Osteocyte (in vitro differentiated cells): ENCODE measurements at places on chromosomes 7 and 10. TPM values are rescaled to one million over a fixed set of nuclear protein-coding genes. Genes with fewer than 3 reads are reported as not detected.

DNA sequence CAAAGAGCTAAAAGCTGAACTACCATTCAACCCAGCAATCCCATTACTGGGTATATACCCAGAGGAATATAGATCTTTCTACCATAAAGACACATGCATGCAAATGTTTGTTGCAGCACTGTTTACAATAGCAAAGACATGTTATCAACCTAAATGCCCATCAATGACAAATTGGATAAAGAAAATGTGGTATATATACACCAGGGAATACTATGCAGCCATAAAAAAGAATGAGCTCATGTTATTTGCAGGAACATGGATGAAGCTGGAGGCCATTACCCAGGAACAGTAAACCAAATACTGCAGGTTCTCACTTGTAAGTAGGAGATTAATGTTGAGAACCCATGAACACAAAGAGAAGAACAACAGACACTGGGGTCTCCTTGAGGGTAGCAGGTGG is 1295.1 kb downstream of the TYW1 start:
- no peaks in the 10 kb centered on the region for H3K27me3 ChIP-seq
- no peaks in the 10 kb centered on the region for H3K4me1 ChIP-seq
- no peak overlapping the region for H3K27ac ChIP-seq
- H3K4me3 ChIP-seq: no peak overlapping the region
- H3K36me3 ChIP-seq: no peaks in the 10 kb centered on the region

GRCh38 chr10:121436630-121437341 is 161.5 kb downstream of the FGFR2 start:
- DNase-seq: no peak
- H3K27ac ChIP-seq: no peak overlapping the region
- no peaks in the 10 kb centered on the region for H3K36me3 ChIP-seq
- H3K4me3 ChIP-seq: no peak overlapping the region
- H3K27me3 ChIP-seq: no peaks in the 10 kb centered on the region
- no peaks in the 10 kb centered on the region for H3K4me1 ChIP-seq

CALHM1 gene
- not detected in 2 replicates for total RNA-seq

ASAH2 gene
- total RNA-seq: 1.1 and 4.3 TPM in 2 replicates

- no peaks in the 10 kb centered on the region for H3K27me3 ChIP-seq
- peaks cover 26% of the 10 kb centered on the region for H3K4me1 ChIP-seq
- no peak for DNase-seq
Measured at GRCh38 chr7:972676-973309, 2.6 kb downstream of the COX19 start.

DNA sequence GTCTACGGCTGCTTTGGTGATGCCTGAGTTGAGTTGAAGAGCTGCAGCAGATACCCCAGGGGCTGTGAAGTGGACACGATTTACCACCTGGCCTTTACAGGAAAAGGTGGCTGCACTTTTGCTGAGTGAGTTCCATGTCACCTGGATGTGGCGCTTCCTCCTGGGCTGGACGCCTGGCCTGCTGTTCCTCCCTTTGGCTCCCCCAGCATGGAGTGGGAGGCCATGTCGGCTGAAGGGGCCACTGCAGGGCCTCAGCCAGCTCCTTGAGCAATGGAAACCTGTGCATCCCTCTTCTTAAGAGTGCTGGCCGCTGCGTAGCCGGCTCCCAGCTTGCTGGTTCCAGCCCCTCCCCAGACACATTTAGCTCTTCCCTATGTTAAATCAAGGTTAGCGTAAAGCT is 221.0 kb downstream of the GLRX3 start:
- H3K27me3 ChIP-seq: no peaks in the 10 kb centered on the region
- no peak overlapping the region for H3K4me3 ChIP-seq
- H3K27ac ChIP-seq: no peak overlapping the region
- H3K4me1 ChIP-seq: no peaks in the 10 kb centered on the region
- no peaks in the 10 kb centered on the region for H3K36me3 ChIP-seq

DNA sequence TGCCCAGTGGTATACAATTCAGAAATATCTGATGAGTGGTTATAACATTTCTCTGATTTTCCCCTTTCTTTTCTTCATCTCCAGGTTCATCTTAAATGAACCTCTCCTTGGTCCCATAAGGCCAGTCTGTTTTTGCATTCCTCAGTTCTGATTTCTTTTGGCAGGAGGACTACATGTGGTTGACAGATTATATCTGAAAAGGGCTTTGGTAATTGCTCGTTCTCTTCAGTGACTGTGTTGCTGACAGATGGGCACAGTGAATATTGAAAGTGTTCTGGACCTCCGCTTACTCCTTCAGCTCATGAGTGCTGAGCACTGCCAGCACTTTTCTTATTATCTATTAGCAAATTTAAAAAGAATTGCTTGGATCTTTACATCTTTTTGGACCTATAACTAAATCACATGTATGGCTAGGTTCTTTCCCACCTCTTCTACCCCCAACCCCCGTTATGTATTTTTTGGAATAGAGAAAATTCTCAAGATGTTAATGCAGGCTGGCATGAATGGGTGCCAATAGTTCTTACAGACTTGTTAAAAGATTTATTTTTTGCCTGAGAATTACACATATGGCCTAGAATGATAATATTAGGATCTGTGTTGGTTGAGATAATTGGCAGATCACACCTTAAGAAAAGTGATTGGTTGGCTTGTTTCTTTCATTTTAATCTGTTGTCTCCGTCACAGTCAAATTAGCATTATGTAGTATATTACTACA is 323.0 kb downstream of the EXOC4 start:
- DNase-seq: no peak
- no peaks in the 10 kb centered on the region for H3K36me3 ChIP-seq
- no peak overlapping the region for H3K4me3 ChIP-seq
- H3K27ac ChIP-seq: no peak overlapping the region
- peaks cover 28% of the 10 kb centered on the region for H3K4me1 ChIP-seq
- H3K27me3 ChIP-seq: no peaks in the 10 kb centered on the region

TMEM225B gene
- 1.1 and 1.6 TPM in 2 replicates for total RNA-seq

TMEM130 gene
- total RNA-seq: 1.5 and 1.7 TPM in 2 replicates

- H3K4me1 ChIP-seq: peaks cover 11% of the 10 kb centered on the region
- no peak overlapping the region for H3K27ac ChIP-seq
- no peaks in the 10 kb centered on the region for H3K27me3 ChIP-seq
- H3K4me3 ChIP-seq: no peak overlapping the region
- no peaks in the 10 kb centered on the region for H3K36me3 ChIP-seq
Measured at GRCh38 chr10:122293961-122294380, 22.9 kb downstream of the BTBD16 start.

GRCh38 chr7:151539088-151539671 is 19.5 kb upstream of the RHEB start:
- no peak for DNase-seq
- no peaks in the 10 kb centered on the region for H3K36me3 ChIP-seq
- peaks cover 8% of the 10 kb centered on the region for H3K27me3 ChIP-seq
- H3K4me3 ChIP-seq: no peak overlapping the region

NPC1L1 gene
- not detected in 2 replicates for total RNA-seq

GRCh38 chr7:77759294-77759889 is 38.8 kb downstream of the TMEM60 start:
- peaks cover 2% of the 10 kb centered on the region for H3K36me3 ChIP-seq
- no peak overlapping the region for H3K27ac ChIP-seq
- peaks cover 9% of the 10 kb centered on the region for H3K4me1 ChIP-seq

DNA sequence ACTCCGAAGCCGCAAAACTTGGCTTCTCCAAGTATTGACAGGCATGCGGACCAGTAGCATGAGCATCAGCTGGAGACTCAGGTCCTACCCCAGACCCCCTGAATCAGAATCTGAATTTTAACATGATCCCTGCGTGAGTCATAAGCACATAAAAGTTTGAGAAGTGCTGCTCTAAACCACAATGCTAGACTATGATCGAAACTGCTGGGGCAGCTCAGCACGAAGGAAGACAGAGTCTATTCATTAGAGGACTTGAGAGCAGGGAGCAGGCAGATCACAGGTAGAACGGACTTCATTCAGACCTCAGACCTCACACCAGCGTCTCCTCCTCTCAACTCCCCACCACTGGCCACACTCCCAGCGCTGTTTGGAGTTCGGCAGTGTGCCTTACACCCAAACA is 16.9 kb downstream of the CAMK2G start:
- peaks cover 27% of the 10 kb centered on the region for H3K4me1 ChIP-seq
- peak overlapping the region; percentile 47 for H3K27ac ChIP-seq
- peaks cover 20% of the 10 kb centered on the region for H3K36me3 ChIP-seq
- H3K4me3 ChIP-seq: no peak overlapping the region
- no peak for DNase-seq

- no peaks in the 10 kb centered on the region for H3K27me3 ChIP-seq
- DNase-seq: no peak
- H3K4me3 ChIP-seq: no peak overlapping the region
- H3K4me1 ChIP-seq: peaks cover 8% of the 10 kb centered on the region
Measured at GRCh38 chr10:103838862-103839518, 16.4 kb downstream of the SH3PXD2A start.

SSC4D gene
- total RNA-seq: 0.31 and 0.89 TPM in 2 replicates

GRCh38 chr7:115015619-115016018 is 93.7 kb downstream of the MDFIC start:
- no peak overlapping the region for H3K27ac ChIP-seq
- H3K4me1 ChIP-seq: peaks cover 6% of the 10 kb centered on the region
- DNase-seq: no peak
- no peak overlapping the region for H3K4me3 ChIP-seq

DNA sequence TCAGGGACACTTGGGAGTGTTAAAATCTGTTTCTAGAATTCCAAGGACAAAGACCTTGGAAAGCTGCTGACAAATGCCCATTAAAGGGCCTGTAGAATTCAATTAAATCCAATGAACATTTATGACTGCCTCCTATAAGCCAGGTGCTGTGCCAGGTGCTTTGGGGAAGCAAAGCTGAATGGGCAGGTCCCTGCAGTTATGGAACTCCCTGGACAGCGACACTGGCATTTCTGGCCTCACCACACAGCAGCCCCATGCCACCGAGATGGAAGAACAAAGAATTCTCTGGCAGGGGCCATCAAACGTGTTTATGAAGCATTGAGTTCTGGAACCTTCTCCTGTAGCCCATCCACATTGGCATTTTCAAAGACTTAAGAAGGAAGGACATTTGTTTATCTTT is 45.6 kb upstream of the LOXL4 start:
- H3K36me3 ChIP-seq: no peaks in the 10 kb centered on the region
- no peaks in the 10 kb centered on the region for H3K27me3 ChIP-seq
- DNase-seq: no peak
- peaks cover 25% of the 10 kb centered on the region for H3K4me1 ChIP-seq

CYTH3 gene
- 63.9 and 66.6 TPM in 2 replicates for total RNA-seq

DNA sequence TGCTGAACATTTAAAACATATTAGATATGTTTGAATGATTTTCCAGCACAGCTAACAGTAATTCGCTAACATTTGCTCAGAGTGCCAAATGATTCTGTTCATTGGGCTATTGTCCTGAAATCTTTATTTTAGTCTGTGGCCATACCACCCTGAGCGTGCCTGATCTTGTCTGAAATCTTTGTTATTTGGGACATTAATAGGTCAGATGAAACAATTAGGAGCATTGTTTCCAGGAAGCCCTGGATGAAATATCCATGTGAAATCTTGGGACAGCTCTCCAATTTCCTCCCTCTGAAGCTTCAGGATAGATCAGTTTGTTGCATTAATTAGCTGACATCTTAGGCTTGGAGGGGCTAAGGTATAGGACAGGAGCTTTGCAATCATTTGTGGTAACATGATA is 512.0 kb downstream of the KIF20B start:
- H3K27me3 ChIP-seq: peaks cover 37% of the 10 kb centered on the region
- no peak overlapping the region for H3K27ac ChIP-seq
- H3K4me3 ChIP-seq: no peak overlapping the region
- no peaks in the 10 kb centered on the region for H3K36me3 ChIP-seq
- no peak for DNase-seq

DNA sequence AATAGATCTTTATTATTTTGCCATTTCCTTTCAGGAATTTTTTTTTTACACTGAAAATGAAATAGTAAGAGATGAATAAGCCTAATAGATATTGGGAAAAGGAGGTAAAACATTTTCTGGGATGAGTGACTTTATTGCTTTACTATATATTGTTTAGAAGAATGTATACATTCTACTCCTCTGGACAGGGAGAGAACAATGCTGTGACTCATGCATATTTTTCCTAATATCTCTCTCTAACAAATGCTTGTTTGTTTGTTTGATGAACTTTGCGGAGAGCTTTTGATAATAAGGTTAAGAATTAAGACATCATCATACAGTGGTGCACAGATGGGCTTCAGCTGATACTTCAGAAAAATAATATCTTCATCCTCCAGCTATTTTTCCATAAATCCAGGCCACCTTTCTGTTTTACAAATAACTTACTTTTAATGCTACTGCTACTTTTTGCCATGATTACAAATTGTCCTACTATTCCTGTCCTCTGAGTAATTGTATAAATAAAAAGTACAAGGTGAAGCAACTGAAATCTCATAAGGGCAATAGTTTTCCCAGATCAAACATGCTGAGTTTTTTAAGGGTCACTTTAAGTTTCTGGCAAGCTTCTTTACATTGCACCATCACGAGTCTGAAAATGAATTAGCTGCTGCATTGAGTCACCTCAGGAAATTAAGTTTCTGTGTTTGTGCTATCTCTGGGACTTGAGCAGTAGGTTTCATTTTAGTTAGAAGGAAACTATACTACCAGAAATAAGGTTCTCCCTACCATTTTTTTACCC is 207.3 kb upstream of the POT1 start:
- H3K36me3 ChIP-seq: no peaks in the 10 kb centered on the region
- H3K4me1 ChIP-seq: peaks cover 10% of the 10 kb centered on the region

DNA sequence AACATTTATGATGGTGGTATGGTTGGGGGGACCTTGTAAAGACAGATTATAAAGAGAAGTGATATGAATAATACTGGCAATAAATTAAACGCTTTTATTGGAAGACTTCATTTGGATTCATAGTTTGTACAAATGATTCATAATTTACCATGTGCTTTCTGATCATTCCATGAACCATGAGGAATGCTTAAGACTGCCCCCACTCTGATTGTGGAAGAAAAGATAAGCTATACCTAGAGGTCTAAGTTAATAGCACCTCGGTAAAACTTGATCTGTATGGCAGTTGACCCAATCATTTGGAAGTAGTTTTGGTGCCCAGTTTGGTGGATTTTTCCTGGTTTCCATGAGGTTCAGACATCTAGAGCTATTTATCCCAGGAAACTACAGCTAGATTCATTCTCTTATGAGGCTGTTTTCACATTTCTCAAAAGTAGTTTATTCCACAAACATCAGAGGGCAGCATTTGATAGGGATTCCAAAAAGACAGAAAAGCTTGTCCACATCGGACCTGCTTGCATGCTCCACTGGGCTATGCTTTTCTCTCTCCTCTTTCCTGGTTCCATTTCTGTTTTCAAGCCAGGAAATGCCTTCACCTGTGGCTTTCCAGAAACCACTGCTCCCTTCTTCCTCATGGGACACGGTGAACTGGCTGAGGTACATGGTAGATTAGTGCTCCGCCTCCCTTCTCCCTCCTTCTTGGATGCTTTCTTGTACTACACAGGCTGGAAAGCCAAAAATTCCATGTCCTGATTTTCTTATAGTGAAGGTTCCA is 29.2 kb downstream of the TFAM start:
- no peaks in the 10 kb centered on the region for H3K27me3 ChIP-seq
- H3K4me1 ChIP-seq: peaks cover 23% of the 10 kb centered on the region
- H3K27ac ChIP-seq: no peak overlapping the region
- DNase-seq: no peak

- H3K4me3 ChIP-seq: no peak overlapping the region
- peaks cover 12% of the 10 kb centered on the region for H3K4me1 ChIP-seq
- no peaks in the 10 kb centered on the region for H3K27me3 ChIP-seq
- H3K27ac ChIP-seq: no peak overlapping the region
Measured at GRCh38 chr7:129606803-129607202, 4.7 kb upstream of the NRF1 start.

- no peaks in the 10 kb centered on the region for H3K27me3 ChIP-seq
- H3K27ac ChIP-seq: peak overlapping the region; percentile 73
- DNase-seq: no peak
Measured at GRCh38 chr10:63206997-63207811, 74.1 kb downstream of the NRBF2 start.

HOXA5 gene
- not detected in 2 replicates for total RNA-seq

GRCh38 chr10:130761788-130762301 is 549.7 kb downstream of the TCERG1L start:
- no peak overlapping the region for H3K4me3 ChIP-seq
- no peaks in the 10 kb centered on the region for H3K27me3 ChIP-seq
- no peaks in the 10 kb centered on the region for H3K36me3 ChIP-seq
